ENCODE measurements at places on chromosomes 7 and 10. TPM values are rescaled to one million over a fixed set of nuclear protein-coding genes. Genes with fewer than 3 reads are reported as not detected.

The EPO gene
- not detected for total RNA-seq

The CRYGN gene
- not detected for total RNA-seq

The ZNF736 gene
- 31.3 TPM for total RNA-seq

The CLRN3 gene
- not detected for total RNA-seq
